ENCODE measurements at places on chromosomes 6 and 20.
A peak's percentile ranks its signal among the peaks of the same experiment; 100 is the strongest.

- peak; percentile 41 for DNase-seq
Measured at GRCh38 chr6:13487122-13488014, at the start of gene GFOD1. Gene GFOD1 (minus strand): TSS chr6:13487600. CDS start chr6:13486890, 710 bp downstream.

DNA sequence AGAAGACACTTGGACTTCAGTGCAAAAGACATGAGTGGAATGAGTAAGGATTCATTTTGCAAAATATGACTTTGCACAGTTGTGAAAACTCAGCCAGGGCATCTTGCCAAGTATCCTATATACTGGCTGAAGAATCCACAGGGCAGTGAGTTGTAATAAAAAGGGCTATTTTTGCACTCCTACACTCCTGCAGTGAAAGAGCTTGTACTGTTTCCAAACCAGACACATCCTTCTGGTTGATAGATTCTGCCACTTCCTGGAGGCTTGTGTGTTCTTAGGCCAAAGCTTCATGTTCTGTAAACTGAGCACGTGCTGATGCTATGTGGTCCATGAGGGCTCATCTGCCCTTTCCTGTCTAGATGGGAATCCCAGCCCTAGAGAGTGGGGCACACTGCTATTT lies 34.9 kb downstream of the GMPR start:
- DNase-seq = no peak

DNA sequence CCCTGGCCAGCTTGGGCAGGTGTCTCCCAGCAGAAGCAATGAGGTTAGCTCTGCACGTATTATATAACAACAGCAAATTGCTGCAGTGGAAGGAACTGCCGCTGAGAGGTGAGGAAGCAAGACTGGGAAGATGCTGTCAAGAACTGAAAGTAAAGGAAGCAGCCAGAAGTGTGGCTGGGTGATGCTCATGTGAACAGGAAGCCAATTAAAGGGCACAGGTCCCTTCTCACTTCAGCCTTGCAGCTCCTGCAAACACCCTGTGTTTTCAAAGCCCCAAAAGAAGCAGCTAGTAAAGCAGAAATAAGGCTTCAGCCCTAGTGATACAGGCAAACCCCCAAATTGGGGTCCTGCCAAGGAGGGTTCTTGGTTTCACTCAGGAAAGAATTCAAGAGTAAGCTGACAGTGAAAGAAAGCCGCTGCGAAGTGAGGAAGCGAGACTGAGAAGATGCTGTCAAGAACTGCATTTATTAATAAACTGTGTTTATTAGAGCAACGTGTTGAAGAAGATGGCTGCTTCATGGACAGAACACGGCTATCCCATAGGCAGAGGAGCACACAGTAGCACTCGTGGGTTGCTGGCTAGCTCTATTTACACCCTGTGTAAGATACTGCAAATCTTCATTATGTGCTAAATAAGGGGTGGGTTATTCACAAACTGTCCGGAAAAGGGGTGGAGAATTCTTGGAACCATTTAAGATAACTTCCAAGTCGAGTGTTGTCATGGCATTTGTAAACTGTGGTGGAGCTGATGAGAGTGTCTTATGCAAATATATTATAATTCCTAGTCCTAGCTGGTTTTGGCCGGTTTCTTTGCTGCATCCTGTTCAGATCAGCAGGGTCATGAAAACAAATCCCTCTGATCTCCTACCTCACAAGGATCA lies 152.2 kb downstream of the LINC00237 start:
- DNase-seq = no peak

DNA sequence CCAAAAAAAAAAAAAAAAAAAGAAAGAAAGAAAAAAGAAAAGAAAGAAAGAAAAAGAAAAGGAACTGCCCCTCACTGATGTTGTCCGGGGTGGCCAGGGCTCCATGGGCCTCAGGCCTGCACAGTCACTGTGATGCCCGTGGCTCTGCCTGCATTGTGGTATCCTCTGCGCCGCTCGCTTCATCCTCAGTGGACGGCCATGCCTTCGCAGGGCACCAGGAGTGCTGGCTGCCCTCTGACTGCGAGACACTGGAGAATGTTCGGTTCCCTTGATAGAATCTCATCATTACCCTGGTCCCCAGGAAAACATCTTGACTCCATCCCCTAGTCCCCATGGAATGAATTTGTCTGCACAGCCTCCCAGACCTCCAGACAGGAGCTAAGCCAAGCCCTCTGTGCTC lies 61.7 kb downstream of the TMEM242 start:
- no peak for DNase-seq

- no peak for DNase-seq
Measured at GRCh38 chr20:19512886-19513677, 245.0 kb upstream of the RIN2 start.

DNA sequence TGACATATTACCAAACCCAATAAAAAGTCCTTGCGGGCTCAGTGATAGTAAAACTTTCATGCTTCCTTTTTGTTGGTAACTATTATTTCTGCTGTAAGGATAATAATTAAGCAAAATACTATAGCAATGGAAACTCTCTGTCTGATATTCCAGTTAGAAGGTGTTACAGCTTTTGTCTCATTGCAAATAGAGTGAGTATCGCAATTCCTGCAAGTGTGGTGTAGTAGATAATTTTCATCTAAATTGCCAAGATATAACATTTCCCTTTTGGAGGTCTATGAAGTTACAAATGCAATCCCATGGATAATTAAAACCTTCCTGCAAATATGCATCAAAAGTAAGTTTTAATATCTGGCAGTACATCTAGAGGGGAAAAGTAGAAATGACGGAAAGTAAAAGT lies 88.7 kb upstream of the CD93 start:
- no peak for DNase-seq

- DNase-seq = no peak
Measured at GRCh38 chr20:51728737-51729136, 39.5 kb downstream of the ATP9A start.

GRCh38 chr6:18990059-18990978 lies 603.2 kb downstream of the RNF144B start:
- DNase-seq = no peak

GRCh38 chr20:3173610-3174441 lies 477 bp upstream of the LZTS3 start:
- DNase-seq = no peak

DNA sequence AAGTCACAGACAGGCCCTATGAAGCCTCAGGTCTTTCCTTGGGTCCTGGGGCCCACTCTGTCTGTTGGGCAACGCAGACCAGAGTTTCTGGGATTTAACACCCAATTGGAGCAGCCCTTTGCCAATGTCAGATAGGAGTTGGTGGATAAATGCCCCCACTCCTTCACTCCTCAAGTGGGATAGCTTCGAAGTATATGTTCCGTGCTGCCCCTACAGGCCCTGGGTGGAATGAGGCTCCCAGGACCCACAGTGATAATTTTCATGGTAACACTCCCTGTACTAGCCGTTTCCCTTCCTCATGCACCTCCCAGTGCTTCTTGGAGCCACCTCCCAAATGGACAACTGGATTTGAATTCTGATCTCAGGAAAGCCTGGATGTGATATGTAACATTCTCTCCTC lies 145.4 kb downstream of the FOXA2 start:
- no peak for DNase-seq

- DNase-seq = no peak
Measured at GRCh38 chr6:157169656-157170055, 153.7 kb downstream of the TMEM242 start.

DNA sequence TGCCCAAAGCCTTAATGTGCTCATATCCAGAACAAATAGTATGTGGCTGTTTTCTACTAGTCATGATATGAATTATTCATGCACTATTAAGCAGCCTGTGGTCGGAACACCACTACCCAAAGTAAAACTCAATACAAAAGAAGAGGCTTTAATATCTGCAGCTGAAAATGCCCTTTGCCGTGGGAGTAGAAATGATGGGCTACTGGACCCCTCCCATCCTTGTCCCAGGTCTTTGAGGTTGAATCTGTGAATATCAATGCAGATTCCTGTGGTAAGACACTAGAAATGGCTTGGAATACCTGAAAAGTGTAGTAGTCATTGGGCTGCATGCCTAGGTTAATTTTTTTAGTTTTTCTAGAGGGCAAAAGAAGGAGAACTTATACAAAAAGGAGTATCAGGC lies 303.7 kb downstream of the TBC1D7 start:
- no peak for DNase-seq

- no peak for DNase-seq
Measured at GRCh38 chr6:18598551-18599264, 211.6 kb downstream of the RNF144B start.

GRCh38 chr6:8069151-8069550 lies 5.0 kb upstream of the BLOC1S5 start:
- no peak for DNase-seq

DNA sequence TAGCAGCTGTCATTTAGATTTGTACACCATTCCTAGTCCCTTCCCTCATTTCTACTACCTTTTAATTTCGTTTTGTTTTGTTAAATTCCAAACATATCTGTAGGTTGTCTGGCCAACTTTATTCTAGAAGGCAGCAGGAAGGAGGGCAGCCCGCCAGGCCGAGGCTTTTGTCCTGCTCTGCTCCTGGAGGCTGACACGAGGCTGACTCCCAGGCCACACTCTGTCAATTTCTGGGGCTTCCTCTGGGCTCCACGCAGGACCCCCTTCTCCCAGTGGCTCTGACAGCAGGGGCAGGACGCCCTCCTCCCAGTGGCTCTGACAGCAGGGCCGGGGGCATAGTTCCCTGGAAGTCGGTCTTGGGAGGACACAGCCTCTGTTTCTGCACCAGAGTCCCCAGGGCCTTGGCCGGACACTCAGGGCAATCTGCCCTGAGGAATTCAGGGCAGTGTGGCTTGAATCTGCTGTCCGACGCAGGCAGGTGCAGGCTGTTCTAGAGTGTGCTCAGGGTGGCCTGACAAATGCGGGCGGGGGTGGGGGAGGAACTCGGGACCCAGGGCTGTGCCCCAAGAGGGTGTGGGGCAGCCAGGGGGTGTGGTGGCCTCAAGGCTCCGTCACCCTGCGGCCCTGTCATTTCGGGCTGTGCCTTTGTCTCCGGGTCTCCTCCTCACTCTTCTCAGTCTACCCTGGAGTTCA lies 11.8 kb downstream of the SMOC2 start:
- DNase-seq = no peak

DNA sequence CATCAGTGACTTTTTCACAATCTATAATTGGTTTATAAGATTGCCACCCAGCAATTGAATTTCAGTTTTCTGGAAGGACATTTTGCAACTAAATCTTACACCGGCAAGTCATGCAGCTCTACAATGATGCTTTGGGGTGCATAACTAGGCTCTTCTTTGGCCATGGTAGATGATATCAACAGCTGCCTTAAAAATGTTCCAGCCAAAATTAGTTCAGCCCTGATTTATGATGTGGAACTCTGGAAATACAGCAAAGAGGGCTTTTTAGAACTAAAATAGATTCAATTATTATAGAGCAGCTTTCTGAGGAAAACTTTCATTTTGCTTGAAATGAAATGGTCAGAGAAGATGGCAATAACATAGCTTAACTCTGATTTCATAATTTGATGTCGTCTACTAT lies 18.4 kb upstream of the MCM9 start:
- no peak for DNase-seq

DNA sequence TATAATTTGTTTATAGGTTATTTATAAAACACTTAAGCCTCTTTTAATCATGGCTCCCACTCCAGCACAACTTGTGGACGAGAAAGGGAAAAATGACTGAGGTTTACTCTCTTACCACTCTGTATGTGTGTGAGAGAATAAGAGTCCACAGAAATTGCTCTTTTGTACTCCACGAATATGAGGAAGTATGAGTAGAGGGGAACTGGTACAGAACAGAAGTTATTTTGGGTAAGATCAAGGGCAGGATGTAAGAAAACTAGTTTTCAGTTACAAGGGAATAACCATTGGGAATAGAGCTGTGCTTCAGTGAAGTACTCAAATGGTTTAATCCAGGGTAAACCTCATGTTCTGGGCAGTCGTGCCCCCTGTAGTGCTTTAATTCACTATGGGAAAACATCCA lies 72.6 kb downstream of the REV3L start:
- DNase-seq = no peak

GRCh38 chr20:46343975-46344357 lies 35.7 kb upstream of the CDH22 start:
- no peak for DNase-seq

DNA sequence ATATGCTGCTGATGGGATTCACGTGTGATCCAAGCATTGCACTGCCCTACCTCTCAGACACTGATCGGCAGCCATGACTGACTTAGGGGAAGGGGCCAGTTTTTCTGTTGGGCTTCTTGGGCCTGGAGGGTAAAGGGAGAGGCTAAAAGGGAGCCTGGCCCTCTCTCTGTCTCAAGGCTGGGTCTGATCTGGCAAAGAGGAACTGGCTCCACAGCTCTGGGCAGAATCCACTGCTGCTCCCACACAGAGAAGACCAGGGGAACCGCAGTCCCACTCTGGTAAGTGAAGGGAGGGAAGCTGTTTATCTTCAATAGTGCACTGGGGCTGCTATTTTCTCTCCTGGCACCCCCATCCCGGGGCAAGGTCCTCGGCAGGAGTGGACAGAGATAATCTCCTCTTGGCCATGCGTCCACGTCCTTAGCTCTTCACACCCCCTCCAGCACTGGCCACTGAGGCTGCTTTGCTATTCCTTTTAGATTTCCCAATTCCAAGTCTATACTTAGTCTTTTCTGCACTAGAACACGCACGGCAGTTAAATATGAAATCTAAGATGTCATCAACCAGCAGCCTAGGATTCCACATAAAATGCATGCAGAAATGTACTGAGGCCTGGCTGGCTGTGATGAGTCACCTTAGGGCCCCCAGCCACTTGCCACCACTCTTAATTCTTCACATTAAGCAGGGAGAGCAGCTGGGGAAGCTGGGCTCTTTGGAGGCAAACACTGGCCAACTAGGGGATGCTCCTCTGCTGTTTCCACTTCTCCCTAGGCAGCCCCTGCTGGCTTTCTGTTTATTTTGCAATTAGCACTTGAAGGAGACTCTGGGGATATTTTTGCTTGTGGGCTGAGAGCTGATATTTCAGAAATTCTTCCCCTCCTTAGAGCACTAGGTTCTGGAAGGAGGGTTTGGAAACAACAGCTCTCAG lies 87.8 kb upstream of the ARMC2 start:
- DNase-seq = no peak

DNA sequence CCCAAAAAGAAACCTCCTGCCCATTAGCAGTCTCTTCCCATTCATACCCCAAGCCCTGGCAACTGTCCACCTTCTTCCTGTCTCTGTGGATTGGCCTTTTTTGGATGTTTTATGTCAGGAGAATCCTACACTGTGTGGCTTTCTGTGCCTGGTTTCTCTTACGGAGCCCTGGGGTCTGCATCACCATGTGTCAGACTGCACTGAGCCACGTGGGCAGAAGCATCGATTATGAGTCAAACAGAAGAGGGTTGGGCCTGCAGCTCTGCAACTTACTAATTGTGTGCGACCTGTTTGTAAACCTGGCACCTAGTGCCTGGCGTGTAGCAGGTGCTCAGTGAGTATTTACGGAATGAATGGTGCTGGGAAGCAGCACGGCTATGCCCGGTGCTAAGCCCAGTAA lies 62.6 kb downstream of the IGF2R start:
- no peak for DNase-seq

DNA sequence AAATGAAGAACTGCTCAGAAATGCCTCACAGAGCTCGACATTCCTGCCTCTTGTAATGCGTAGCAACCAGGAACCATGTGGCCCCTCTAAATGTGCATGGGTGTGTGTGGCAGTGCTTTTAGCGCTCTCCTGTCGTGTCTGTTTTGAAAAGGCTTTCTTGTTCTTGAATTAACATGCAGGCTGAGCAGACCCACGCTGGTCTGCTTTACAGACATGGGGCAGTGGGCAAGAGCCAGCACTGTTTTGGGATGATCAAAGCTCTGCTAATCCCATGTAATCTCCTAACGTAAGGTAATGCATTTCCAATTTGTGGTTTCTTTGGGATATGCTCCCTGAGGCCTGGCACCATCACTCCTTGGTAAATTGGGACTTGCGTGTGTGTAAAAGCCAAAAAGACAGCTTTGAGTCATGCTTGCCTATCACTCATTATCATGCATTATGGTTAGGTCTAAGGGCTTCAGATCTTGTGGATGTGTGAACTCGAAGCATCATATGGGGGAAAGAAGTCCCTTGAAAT lies 11.8 kb downstream of the RIPOR2 start:
- no peak for DNase-seq
